Transverse colon (tissue), 4 donors: ENCODE measurements at places on chromosomes 2 and 18.

DNA sequence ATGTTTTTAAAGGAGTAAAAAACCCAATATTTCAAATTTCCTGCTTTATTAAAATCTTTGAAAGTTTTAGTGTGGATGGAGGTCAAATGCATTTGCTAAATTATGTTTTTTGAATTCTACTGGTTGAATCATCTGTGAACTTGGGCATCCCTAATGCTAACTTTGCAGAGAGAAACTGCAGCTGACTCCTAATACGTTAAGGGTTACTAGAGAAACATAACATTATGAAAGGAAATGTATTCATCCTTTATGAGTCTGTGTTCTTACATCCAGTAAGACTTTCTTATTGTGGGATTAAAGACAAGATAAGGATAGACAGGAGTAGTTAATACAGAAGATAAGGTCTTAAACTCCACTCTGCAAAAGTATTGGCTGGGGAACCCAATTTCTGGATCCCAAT lies 140.6 kb downstream of the FAM124B start:
- no peak overlapping the region for H3K4me3 ChIP-seq
- no peak overlapping the region for H3K27ac ChIP-seq
- H3K36me3 ChIP-seq = no peaks in the 10 kb centered on the region
- H3K4me1 ChIP-seq = no peaks in the 10 kb centered on the region

- H3K4me1 ChIP-seq = no peaks in the 10 kb centered on the region
- no peak for DNase-seq
- no peak overlapping the region for H3K27ac ChIP-seq
- no peaks in the 10 kb centered on the region for H3K27me3 ChIP-seq
Observed at GRCh38 chr18:40577239-40577980, 1377.6 kb upstream of the PIK3C3 start.

- no peaks in the 10 kb centered on the region for H3K36me3 ChIP-seq
- DNase-seq = peak; percentile 48
- no peaks in the 10 kb centered on the region for H3K27me3 ChIP-seq
- H3K4me1 ChIP-seq = no peaks in the 10 kb centered on the region
Observed at GRCh38 chr18:21949326-21950015, 208.9 kb downstream of the MIB1 start.

DNA sequence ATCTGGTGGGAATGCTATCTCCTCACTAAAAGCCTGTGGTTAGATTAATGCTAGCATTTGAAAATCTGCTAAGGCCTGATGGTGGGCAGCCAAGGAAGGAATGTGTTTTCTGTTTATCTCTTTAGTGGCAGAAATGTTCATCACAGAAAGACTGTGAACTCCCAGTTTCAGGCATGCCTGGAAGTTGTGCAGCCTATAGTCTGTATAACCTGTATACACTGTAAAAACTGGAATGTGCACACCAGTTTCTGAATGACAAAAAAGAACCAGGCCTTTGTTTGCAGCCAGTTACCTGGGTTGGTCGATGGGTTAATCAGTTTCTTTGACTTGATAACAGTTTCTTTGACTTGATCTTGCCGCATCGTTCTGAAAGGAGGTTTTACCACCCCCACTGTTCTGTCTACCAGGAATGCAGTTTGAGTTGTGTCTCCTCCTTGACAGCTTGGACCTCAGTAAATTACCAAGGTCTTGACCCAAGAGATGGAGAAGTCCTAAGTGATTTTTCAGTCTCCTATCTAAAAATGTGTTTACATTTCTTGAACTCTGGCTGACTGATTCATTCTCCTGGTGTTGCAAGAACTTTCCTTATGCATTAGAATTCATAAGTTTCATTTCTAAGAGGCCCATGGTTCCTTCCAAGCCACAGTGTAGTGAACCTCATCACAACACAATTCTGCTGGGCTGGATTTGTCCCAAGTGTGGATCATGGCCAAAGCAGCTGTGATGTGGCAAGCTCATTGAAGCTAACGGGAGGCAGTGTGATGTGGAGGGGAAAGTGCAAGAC lies 62.2 kb downstream of the KIAA2012 start:
- no peaks in the 10 kb centered on the region for H3K27me3 ChIP-seq
- no peaks in the 10 kb centered on the region for H3K36me3 ChIP-seq
- DNase-seq = peak; percentile 75

DNA sequence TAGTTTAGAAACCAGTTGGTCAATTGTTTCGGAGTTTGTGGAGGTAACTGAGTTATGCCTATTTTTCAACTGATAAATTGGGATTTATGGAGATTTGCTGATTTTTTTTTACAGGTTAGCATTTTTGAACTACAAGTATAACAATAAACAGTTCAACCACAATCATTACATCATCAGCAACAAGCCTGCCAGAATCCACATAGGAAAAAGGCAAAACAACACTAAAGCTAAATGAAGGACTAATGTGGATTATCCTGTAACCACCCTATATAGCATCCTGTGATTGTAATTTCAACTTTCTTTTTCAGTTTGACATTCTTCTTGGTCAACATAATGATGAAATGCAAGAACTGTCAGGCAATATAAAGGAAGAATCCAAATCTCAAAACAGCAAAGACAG lies 76.5 kb downstream of the CCDC102B start:
- no peaks in the 10 kb centered on the region for H3K36me3 ChIP-seq
- H3K4me1 ChIP-seq = no peaks in the 10 kb centered on the region
- DNase-seq = no peak

- no peaks in the 10 kb centered on the region for H3K27me3 ChIP-seq
- no peaks in the 10 kb centered on the region for H3K36me3 ChIP-seq
- no peaks in the 10 kb centered on the region for H3K4me1 ChIP-seq
- H3K27ac ChIP-seq = no peak overlapping the region
- no peak overlapping the region for H3K4me3 ChIP-seq
Observed at GRCh38 chr2:134104754-134105153, 149.1 kb upstream of the MGAT5 start.

DNA sequence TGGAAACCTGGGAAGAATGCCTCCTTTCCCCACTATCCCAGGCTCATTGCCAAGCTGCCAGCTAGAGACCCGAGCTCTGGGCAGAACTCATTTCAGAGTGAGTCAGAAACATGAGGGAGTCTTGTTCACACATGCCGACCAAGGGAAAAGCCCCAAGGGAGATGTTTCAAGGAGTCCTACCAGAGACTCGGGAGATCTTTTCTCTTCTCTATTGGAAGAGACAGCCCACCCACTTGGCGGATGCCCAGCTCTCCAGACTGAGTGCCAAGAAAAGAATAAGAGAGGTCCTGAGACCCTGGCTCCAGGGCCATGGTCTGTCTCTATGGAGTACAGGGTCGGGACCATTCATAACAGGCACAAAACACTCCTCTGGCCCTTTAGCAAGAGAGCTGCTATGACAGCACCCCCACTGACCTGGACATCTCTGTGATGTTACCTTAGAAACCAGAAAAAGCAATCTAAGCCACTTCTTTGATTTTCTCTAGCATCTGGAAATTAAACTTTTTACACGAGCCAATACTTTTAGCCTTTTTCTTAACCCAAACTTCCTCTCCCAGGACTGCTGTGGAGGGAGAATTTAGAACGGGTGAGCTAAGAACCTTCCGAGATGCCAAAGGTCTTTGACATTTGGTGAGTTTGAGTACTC lies 18.5 kb upstream of the IGFBP5 start:
- H3K4me1 ChIP-seq = peaks cover 12% of the 10 kb centered on the region
- no peak overlapping the region for H3K4me3 ChIP-seq
- no peaks in the 10 kb centered on the region for H3K36me3 ChIP-seq

DNA sequence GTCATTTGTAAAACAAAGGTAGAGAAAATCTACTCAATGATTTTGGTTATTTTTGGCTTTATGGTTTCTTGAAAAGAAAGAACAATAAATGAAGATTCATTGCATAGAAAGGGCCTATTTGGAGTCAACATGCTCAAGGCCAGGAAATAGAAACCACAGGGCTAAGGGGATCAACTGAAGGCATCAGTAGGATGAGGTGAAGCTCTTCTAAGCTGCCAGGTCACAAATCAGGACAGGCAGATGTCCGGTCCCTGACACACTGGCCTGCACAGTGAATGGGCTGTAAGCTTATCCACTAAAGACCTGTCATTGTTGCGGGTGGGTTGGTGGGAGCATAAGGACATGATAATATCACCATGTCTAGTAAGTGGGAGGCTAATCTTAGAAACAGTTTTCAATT lies 31.6 kb upstream of the RNF138 start:
- no peak for DNase-seq
- H3K4me1 ChIP-seq = peaks cover 4% of the 10 kb centered on the region
- H3K27me3 ChIP-seq = no peaks in the 10 kb centered on the region
- no peak overlapping the region for H3K4me3 ChIP-seq
- no peak overlapping the region for H3K27ac ChIP-seq

DNA sequence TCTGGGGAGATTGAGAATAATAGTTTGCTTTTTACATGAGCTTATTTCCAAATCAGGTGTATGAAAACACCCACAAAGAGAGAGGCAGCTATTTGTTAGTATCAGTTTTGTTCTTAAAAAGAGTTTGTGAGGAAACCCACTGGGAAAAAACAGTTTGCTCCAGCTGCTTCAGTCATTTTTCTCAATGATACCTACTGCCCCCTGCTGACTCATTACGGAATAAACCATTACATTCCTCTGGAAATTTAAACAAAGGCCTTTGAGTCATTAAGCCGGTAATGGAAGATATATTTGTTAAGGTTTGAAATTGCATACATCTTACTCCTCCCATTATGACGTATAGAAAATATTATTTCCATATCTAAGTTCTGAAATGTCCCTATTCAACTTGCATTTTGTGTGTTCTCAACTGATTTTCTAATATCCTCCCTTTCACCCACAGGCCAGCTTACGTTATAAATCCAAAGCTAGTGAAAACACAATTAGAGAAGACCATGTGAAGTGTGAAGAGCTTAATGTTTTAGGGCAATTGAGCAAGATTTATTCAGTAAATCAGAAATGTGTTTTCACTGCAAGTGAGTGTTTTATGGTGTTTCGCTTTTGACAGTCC lies 761.6 kb downstream of the DSC3 start:
- H3K4me1 ChIP-seq = no peaks in the 10 kb centered on the region
- H3K27ac ChIP-seq = no peak overlapping the region
- no peak for DNase-seq
- no peak overlapping the region for H3K4me3 ChIP-seq

GRCh38 chr18:40752316-40752715 lies 1202.7 kb upstream of the PIK3C3 start:
- no peaks in the 10 kb centered on the region for H3K36me3 ChIP-seq
- no peak for DNase-seq
- no peak overlapping the region for H3K4me3 ChIP-seq
- H3K27ac ChIP-seq = no peak overlapping the region

DNA sequence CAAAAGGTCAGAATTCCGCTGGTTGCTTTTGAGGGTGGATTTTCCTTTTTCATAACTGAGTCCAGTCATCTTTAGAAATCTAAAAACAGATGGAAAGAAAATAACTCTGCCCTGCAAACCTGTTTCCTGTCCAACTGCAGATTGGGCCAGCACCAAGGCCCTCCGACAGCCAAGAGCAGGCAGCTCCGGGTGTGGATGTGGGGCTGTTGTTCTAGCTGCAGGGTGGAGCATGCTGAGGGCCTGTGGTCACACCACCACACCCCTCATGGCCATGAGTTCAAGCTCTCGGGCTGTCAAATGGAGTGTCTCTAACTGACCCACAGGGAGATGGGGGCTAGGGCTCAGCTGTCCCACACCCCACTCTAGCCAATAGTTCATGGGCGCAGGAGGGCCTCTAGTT lies 69.3 kb upstream of the BZW1 start:
- H3K4me3 ChIP-seq = no peak overlapping the region
- peaks cover 25% of the 10 kb centered on the region for H3K4me1 ChIP-seq
- H3K27me3 ChIP-seq = no peaks in the 10 kb centered on the region
- H3K36me3 ChIP-seq = no peaks in the 10 kb centered on the region
- no peak for DNase-seq
- H3K27ac ChIP-seq = peak overlapping the region; percentile 88

DNA sequence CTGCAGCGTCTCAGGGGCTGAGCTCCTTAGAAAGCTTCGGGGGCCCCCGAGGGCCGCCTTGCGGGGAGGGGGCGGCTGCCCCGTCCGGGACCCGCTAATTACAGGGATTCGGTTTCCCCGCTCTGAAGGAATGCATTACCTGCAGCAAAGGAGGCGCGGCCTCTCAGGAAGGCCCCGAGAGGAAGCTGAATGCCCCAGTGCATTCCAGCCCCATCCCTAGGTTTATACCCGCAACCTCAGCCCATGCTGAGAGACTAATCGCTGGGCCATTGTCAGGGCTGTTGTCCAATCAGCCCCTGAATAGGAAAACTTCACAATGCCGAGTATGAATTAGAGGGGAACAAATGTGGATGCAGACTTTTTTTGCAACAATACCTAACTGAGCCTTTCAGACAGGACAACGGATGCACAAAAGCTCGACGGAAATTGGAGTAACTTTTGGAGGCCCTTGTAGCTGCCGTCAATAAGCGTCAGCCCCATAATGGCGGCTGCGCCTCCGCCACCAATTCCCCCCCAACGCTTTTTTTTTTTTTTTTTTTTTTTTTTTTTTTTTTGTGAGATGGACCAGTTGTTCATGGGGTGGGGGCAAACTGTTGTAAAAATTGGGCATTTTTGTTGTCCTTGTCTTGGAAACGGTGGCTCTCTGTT lies 138.6 kb upstream of the SIX3 start:
- no peaks in the 10 kb centered on the region for H3K36me3 ChIP-seq
- H3K27ac ChIP-seq = no peak overlapping the region
- peaks cover 100% of the 10 kb centered on the region for H3K27me3 ChIP-seq
- H3K4me1 ChIP-seq = peaks cover 10% of the 10 kb centered on the region
- no peak for DNase-seq

- no peaks in the 10 kb centered on the region for H3K36me3 ChIP-seq
- peaks cover 8% of the 10 kb centered on the region for H3K4me1 ChIP-seq
- no peak overlapping the region for H3K4me3 ChIP-seq
- no peaks in the 10 kb centered on the region for H3K27me3 ChIP-seq
- DNase-seq = no peak
Observed at GRCh38 chr2:37871456-37872191, 53.5 kb upstream of the RMDN2 start.

DNA sequence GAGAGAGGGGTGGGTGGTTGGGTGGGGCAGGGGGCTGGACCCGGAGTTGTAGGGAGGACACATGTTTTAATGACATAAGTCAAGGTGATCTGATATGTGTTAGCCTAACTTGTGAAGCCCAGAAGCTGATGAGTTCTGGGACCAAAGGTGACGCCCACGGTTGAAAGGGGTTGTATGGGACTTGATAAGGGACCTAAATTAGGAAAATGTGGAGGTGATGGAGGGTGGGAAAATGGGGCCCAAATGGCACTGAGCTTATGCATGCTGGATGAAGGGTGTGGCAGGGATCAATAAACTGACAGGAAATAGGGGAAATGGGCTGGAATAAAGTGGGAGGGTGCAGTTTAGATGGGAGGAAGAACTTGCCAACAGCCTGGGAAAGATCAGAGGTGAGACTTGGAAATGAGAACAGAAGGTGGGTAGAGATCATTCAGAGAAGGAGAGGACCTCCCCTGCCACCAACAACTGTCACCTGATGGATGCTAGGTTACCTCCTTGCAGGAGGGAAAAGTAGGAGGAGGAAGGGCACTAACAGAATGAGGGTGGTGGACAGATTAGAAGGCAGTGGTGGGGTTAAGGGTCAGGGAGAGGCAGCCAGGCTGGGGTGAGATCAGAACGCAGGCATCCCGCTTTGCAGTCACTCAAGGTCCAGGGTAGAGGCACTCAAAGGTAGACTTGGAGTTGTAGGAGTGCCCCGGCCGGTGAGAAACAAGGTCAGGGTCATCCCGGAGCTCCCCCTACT lies 15.3 kb downstream of the WNT10A start:
- H3K4me1 ChIP-seq = peaks cover 26% of the 10 kb centered on the region
- peak overlapping the region; percentile 28 for H3K27ac ChIP-seq
- H3K27me3 ChIP-seq = peaks cover 94% of the 10 kb centered on the region
- no peak overlapping the region for H3K4me3 ChIP-seq
- no peak for DNase-seq
- H3K36me3 ChIP-seq = no peaks in the 10 kb centered on the region

- no peaks in the 10 kb centered on the region for H3K36me3 ChIP-seq
- DNase-seq = no peak
- no peak overlapping the region for H3K4me3 ChIP-seq
- H3K4me1 ChIP-seq = no peaks in the 10 kb centered on the region
- no peak overlapping the region for H3K27ac ChIP-seq
- no peaks in the 10 kb centered on the region for H3K27me3 ChIP-seq
Observed at GRCh38 chr18:31156821-31157763, 5.6 kb downstream of the DSC1 start.
